ENCODE measurements at places on chromosomes 6 and 20. TPM values are rescaled to one million over a fixed set of nuclear protein-coding genes. Genes with fewer than 3 reads are reported as not detected.

Gene SLC25A27
- total RNA-seq = 26.6 TPM

DNA sequence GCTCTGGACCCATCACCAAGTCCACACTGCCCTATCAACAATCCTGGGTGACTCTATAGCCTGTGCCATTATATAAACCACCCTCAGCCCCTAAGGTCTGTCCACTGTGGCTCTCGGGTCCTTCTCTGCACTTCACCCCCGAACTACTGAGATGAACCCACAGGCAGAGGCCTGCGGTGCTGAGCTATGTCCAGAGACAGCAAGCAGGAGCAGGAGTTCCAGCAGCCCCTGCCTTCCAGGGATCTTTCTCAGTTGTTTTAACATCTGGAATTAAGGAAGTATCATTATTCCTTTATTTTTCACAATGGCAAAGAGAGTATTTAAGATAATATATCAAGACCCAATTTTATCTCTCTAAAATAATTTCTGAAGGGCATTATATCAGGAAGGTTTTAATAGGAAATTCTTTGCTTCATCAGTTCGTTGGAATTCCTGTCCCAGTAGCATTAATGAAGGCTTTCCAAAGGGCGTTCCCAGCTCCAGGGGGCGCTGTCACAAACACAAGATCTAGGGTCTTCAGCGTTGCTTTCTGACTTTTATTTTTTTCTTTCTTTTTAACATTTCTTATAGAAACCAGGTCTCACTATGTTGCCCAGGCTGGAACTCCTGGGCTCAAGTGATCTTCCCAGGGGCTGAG is 27.3 kb downstream of the RRBP1 start:
- H3K27me3 ChIP-seq = no peaks in the 10 kb centered on the region
- no peak overlapping the region for H3K4me3 ChIP-seq
- H3K4me1 ChIP-seq = peaks cover 50% of the 10 kb centered on the region
- H3K36me3 ChIP-seq = peaks cover 7% of the 10 kb centered on the region
- DNase-seq = peak; percentile 74

Gene HSPA1A
- 188 TPM for total RNA-seq

Gene SERINC3
- total RNA-seq = 140 TPM

- H3K4me3 ChIP-seq = no peak overlapping the region
- H3K27me3 ChIP-seq = no peaks in the 10 kb centered on the region
- no peak for DNase-seq
- H3K27ac ChIP-seq = no peak overlapping the region
- no peaks in the 10 kb centered on the region for H3K36me3 ChIP-seq
- H3K4me1 ChIP-seq = no peaks in the 10 kb centered on the region
These were observed 46.2 kb downstream of the EDN1 start for GRCh38 chr6:12336121-12336971.

Gene OR2J3
- total RNA-seq = not detected

Gene FOXO3
- total RNA-seq = 103 TPM

DNA sequence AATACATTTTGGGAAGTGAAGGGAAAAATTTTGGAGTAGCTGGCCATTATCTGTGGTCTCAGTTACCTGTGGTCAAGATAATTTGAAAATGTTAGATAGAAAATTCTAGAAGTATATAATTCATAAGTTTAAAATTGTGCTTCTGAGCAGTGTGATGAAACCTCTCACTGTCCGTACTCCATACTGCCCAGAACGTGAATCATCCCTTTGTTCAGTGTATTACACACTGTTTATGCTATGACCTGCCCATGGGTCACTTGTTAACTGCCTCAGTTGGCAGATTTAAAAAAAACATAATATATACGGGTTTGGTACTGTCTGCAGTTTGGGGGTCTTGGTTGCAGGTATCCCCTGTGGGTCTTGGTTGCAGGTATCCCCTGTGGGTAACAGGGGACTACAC is 4.1 kb upstream of the CALHM5 start:
- no peaks in the 10 kb centered on the region for H3K4me1 ChIP-seq
- H3K36me3 ChIP-seq = no peaks in the 10 kb centered on the region
- no peak overlapping the region for H3K27ac ChIP-seq
- DNase-seq = no peak
- no peaks in the 10 kb centered on the region for H3K27me3 ChIP-seq

- no peak overlapping the region for H3K4me3 ChIP-seq
- no peak overlapping the region for H3K27ac ChIP-seq
- H3K4me1 ChIP-seq = no peaks in the 10 kb centered on the region
- H3K27me3 ChIP-seq = no peaks in the 10 kb centered on the region
- DNase-seq = no peak
These were observed 62.2 kb upstream of the SOX4 start for GRCh38 chr6:21531393-21531792.

GRCh38 chr6:99146711-99147110 is 199.0 kb upstream of the FBXL4 start:
- H3K27me3 ChIP-seq = no peaks in the 10 kb centered on the region
- no peak overlapping the region for H3K27ac ChIP-seq
- no peaks in the 10 kb centered on the region for H3K36me3 ChIP-seq

GRCh38 chr20:55649254-55649653 is 356.1 kb downstream of the CBLN4 start:
- no peak overlapping the region for H3K4me3 ChIP-seq
- no peaks in the 10 kb centered on the region for H3K4me1 ChIP-seq
- no peaks in the 10 kb centered on the region for H3K36me3 ChIP-seq
- no peak overlapping the region for H3K27ac ChIP-seq

- no peak for DNase-seq
- no peak overlapping the region for H3K27ac ChIP-seq
- no peaks in the 10 kb centered on the region for H3K4me1 ChIP-seq
- H3K27me3 ChIP-seq = no peaks in the 10 kb centered on the region
- H3K36me3 ChIP-seq = no peaks in the 10 kb centered on the region
These were observed 4.8 kb downstream of the COL9A1 start for GRCh38 chr6:70298068-70298467.

GRCh38 chr20:51211191-51211590 is 188.3 kb upstream of the KCNG1 start:
- no peaks in the 10 kb centered on the region for H3K36me3 ChIP-seq
- DNase-seq = no peak
- H3K4me1 ChIP-seq = no peaks in the 10 kb centered on the region
- H3K27ac ChIP-seq = no peak overlapping the region
- H3K4me3 ChIP-seq = no peak overlapping the region

Gene DNMT3B
- total RNA-seq = 2.2 TPM

DNA sequence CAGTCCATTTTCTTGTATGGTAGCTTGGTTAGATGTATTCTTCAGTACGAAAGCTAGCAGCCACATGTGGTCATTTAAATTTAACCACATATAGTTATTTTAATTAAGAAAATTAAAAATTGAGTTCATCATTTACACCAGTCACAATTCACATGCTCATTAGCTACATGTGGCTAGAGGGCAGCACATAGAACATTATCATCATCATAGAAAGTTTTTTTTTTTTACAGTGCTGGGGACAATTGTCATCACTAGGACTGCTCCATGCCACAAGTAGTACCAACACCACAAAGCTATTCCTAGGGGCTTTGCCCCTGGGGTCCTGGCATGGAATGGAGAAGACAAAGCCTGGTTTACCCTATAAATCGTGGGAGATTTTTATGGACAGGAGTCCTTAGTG is 30.5 kb downstream of the PLCB4 start:
- H3K27ac ChIP-seq = no peak overlapping the region
- DNase-seq = no peak
- H3K4me3 ChIP-seq = no peak overlapping the region

Gene LMBRD1
- 132 TPM for total RNA-seq

GRCh38 chr6:110662490-110663211 is 152.6 kb downstream of the CDK19 start:
- no peak for DNase-seq
- H3K4me1 ChIP-seq = no peaks in the 10 kb centered on the region
- H3K36me3 ChIP-seq = no peaks in the 10 kb centered on the region
- no peaks in the 10 kb centered on the region for H3K27me3 ChIP-seq

Gene LAMP5
- total RNA-seq = not detected

GRCh38 chr6:170152124-170152926 is 138.6 kb downstream of the DLL1 start:
- no peak overlapping the region for H3K4me3 ChIP-seq
- no peaks in the 10 kb centered on the region for H3K27me3 ChIP-seq
- no peaks in the 10 kb centered on the region for H3K36me3 ChIP-seq
- H3K27ac ChIP-seq = peak overlapping the region; percentile 44
- DNase-seq = peak; percentile 77

DNA sequence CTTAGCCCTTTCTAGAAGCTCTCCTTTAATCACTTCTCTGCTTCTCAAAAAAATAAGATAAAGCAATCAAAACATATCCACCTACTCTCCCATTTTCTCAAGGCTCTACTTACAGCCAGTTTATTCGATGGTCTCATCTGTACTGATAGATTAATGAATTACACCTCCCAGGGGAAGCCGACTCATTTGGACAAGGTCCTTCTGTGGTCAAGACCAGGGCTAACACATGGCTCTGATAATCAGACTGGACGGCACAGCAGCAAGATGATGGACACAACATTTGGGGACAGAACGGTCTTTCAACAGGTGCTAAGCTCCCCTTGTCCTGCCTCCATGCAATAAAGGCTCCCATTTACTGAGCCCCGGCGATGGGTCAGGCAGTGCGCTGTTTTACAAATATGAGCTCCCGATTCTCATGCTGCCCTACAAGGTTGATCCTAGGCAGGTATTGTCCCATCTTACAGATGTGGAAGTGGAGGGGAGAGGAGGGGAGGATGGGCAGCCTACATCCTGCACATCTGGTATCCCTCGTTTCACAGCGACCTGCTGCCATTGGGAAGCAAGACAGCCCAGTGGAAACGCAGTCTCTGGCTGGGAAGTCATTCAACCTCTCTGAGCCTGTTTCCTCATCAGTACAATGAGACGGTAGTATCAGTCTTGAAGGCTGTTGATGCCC is 15.7 kb downstream of the CPNE5 start:
- no peaks in the 10 kb centered on the region for H3K27me3 ChIP-seq
- H3K4me1 ChIP-seq = peaks cover 15% of the 10 kb centered on the region
- no peak for DNase-seq
- H3K4me3 ChIP-seq = no peak overlapping the region
- peak overlapping the region; percentile 30 for H3K27ac ChIP-seq

- H3K36me3 ChIP-seq = no peaks in the 10 kb centered on the region
- H3K4me3 ChIP-seq = peak overlapping the region; percentile 55
- DNase-seq = peak; percentile 14
- peak overlapping the region; percentile 79 for H3K27ac ChIP-seq
- H3K27me3 ChIP-seq = no peaks in the 10 kb centered on the region
- H3K4me1 ChIP-seq = peaks cover 12% of the 10 kb centered on the region
These were observed 702 bp upstream of the TNFAIP3 start for GRCh38 chr6:137866200-137866913.

Gene DEFB113
- not detected for total RNA-seq

DNA sequence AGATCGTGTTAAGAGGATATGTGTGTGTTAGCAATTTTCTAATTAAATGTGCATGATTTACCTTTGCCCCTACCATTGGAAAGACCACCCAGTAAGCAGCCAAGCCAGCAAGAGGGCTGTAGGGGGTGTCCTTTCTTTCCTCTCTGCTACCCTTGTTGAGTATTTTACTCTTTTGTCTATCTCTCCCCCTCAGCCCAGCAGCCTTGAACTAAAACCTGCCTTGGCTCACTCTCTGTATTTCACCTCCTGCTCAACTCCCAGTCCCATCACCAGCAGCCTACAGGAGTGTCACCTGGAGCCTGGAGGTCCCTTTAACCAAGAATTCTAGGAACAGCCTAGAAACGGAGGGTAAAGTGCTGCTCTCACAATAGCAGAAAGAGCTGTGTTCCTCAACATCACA is 81.0 kb downstream of the HIVEP2 start:
- H3K27ac ChIP-seq = no peak overlapping the region
- H3K27me3 ChIP-seq = no peaks in the 10 kb centered on the region
- H3K36me3 ChIP-seq = no peaks in the 10 kb centered on the region
- H3K4me3 ChIP-seq = no peak overlapping the region
- no peak for DNase-seq

- H3K4me3 ChIP-seq = no peak overlapping the region
- no peak for DNase-seq
- H3K27me3 ChIP-seq = no peaks in the 10 kb centered on the region
- H3K4me1 ChIP-seq = peaks cover 5% of the 10 kb centered on the region
These were observed 314.8 kb downstream of the SOX4 start for GRCh38 chr6:21908161-21908848.

GRCh38 chr6:27669624-27670301 is 196.9 kb upstream of the ZNF184 start:
- no peak overlapping the region for H3K4me3 ChIP-seq
- H3K27ac ChIP-seq = no peak overlapping the region
- H3K4me1 ChIP-seq = no peaks in the 10 kb centered on the region
- DNase-seq = no peak
- H3K27me3 ChIP-seq = peaks cover 48% of the 10 kb centered on the region
- no peaks in the 10 kb centered on the region for H3K36me3 ChIP-seq

Gene C20orf144
- not detected for total RNA-seq

- no peaks in the 10 kb centered on the region for H3K27me3 ChIP-seq
- no peaks in the 10 kb centered on the region for H3K36me3 ChIP-seq
- no peak overlapping the region for H3K27ac ChIP-seq
- no peak for DNase-seq
- no peak overlapping the region for H3K4me3 ChIP-seq
- H3K4me1 ChIP-seq = no peaks in the 10 kb centered on the region
These were observed 157.8 kb upstream of the PREP start for GRCh38 chr6:105560611-105561066.

- no peak overlapping the region for H3K4me3 ChIP-seq
- no peaks in the 10 kb centered on the region for H3K4me1 ChIP-seq
- H3K27me3 ChIP-seq = no peaks in the 10 kb centered on the region
- DNase-seq = no peak
These were observed 431.6 kb downstream of the TFAP2B start for GRCh38 chr6:51250317-51250716.

DNA sequence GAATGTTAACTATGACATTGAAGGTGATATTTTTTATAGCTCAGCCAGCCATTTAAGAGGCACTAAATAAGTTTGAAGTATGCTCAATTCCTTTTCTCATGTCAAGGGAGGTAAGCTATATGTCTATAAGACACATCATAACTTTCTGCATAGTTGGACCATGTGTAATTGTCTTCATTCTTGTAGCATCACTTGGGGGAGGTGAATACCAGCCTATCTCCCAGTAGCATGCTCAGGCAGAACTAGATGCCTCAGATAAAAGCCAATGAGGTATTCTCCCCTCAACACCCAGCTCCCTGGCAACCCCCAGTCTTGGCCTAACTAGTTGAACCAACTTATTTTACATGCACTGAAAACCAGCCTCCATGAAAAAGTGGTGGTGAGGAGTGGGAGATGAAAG is 158.3 kb upstream of the JAG1 start:
- no peak overlapping the region for H3K4me3 ChIP-seq
- no peak for DNase-seq
- H3K27me3 ChIP-seq = no peaks in the 10 kb centered on the region
- H3K4me1 ChIP-seq = no peaks in the 10 kb centered on the region
- H3K36me3 ChIP-seq = no peaks in the 10 kb centered on the region

DNA sequence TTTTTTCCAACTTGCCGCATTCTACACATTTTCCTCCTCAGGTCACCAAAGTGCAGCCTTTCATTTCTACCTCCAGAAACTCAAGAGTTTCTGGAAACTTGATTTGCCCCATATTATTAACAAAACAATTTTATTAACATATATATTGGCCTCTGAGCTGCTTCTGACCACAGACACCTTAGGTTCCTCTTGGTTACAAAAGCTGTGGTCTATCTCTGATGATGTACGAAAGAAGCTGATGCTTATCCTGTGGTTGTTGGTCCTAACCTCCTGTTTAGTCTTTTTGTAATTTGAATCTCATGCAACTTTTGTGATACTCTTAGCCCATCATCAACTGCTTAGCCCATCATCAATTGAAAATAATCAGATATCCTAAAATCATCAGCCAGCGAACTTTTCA is 735.7 kb downstream of the KIF16B start:
- H3K27me3 ChIP-seq = no peaks in the 10 kb centered on the region
- H3K36me3 ChIP-seq = no peaks in the 10 kb centered on the region
- no peak overlapping the region for H3K27ac ChIP-seq
- no peak for DNase-seq
- no peak overlapping the region for H3K4me3 ChIP-seq
